ENCODE measurements at places on chromosomes 5 and 9.

- DNase-seq = no peak
These were observed 169.0 kb downstream of the PTPRD start for GRCh38 chr9:10443868-10444204.

- no peak for DNase-seq
These were observed 55.0 kb downstream of the PJA2 start for GRCh38 chr5:109354761-109355160.

DNA sequence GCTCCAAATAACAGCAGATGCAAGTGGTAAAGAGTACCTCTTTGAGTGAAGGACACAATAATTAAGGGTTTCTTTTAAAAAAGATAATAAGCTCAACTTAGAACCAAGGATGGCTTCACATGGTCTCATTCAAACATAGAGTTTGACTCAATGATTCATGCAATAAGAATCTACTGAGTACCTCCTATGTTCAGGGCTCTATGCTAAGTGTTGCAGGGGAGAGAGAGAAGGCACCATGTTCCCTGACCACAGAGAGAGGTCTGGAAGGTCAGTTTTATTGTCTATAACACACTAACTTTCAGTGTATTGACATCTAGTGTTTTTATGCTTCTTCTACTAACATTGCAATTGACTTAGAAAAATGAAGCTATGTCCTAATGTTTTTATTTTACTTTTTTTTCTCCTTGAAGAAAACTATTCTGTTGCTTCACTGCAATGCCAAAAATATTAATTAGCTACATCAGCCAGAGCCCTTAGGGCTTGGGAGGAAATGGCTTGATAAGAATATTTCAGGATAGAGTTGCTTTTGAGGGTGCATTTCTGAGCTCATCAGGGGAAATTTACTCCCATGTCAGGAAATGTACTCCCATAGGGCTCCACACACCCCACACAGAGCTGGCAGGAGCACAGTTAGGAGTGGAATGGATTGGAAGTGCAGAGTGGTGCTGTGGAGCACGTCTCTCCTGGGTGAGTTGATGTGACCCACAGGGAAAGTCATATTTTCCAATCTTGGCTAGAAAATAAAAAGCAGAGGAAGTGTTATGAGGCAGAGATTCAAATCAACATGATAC, 106.6 kb downstream of the PDE8B start:
- no peak for DNase-seq

GRCh38 chr5:3343911-3344310, 251.7 kb upstream of the IRX1 start:
- no peak for DNase-seq

GRCh38 chr5:103353581-103353980, 95.0 kb downstream of the MACIR start:
- DNase-seq = no peak

- no peak for DNase-seq
These were observed 85.8 kb downstream of the LHFPL2 start for GRCh38 chr5:78562714-78563330.

DNA sequence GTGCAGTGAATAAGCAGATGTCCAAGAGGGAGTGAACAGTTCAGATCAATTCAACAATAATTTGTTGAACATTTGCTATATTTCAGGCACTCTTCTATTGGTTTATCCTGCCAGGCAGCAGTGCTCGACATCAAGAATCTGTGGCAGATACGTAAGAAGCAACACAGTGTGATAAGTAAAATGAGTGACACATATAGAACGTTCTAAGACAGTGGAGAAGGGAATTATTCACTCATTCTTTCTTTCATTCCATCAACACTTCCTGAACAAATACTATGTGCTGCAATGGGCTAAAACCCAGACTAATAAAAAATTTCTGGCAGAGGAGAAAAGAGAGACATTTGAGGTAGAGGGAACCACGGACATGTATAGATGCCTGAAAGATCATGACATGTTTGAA, 89.9 kb upstream of the GLIS3 start:
- no peak for DNase-seq

- no peak for DNase-seq
These were observed 101.7 kb downstream of the ZNF354C start for GRCh38 chr5:179161901-179162300.

DNA sequence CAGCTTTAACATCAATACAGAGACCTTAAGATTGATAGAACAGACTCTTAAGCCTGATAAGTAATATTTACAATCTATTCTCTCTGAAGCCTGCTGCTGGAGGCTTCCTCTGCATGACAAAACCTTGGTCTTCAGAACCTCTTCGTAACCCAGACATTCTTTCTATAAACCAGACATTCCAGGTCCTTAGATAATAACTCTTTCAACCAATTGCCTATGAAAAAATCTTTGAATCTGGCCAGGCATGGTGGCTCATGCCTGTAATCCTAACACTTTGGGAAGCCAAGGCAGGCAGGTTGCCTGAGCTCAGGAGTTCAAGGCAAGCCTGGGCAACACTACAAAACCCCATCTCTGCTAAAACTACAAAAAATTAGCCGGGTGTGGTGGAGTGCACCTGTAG, 327.8 kb downstream of the ENC1 start:
- no peak for DNase-seq

GRCh38 chr5:173777149-173777548, 111.0 kb upstream of the CPEB4 start:
- DNase-seq = no peak

Measured in stimulated activated CD4-positive, alpha-beta T cell treated with anti-CD3 and anti-CD28 coated beads, TNF-alpha, amount 100 ng/mL, for 1 hour (primary cell).